ENCODE measurements at places on chromosomes 7 and 10.

DNA sequence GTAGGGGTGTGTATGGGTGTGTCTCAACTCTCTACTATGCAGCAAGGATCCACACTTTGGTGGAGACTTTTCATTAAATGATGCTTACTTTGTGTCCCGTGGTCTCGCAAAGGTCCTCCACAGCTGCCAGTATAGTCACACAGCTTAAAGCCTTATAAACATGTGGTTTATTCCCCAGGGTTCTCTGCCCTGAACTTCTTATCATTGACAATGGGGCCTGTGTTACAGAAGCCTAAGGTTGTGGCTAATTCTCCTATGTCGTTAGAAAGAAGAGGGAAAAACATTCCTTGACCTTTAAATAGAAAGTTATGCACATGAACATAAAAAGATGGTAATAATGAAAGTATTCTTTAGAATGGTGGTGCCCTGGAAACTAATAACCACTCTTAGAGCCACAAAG lies 201.4 kb downstream of the INHBA start:
- DNase-seq, result no peak

DNA sequence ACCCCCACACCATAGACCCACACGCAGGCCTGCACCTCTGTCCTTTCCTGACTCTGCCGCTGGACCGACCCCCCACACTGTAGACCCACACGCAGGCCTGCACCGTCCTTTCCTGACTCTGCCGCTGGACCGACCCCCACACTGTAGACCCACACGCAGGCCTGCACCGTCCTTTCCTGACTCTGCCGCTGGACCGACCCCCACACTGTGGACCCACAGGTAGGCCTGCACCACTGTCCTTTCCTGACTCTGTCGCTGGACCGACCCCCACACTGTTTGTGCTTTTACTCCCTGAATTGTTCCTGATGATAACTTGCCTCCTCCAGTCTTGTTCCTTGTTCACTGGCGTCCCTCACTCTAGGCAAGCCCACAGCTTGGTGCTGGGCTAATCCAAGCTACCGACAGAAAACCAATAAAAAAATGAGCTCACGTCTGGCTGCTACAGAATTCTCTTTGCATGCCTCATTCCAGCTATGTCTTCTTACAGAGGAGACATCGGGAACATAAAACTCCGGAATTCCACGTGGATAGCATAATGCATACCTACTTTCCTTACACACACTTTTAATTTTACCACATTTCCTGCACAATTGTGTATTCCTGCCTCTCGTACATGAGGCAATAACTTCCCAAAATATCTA lies 494.3 kb downstream of the PTPRN2 start:
- DNase-seq, result no peak

DNA sequence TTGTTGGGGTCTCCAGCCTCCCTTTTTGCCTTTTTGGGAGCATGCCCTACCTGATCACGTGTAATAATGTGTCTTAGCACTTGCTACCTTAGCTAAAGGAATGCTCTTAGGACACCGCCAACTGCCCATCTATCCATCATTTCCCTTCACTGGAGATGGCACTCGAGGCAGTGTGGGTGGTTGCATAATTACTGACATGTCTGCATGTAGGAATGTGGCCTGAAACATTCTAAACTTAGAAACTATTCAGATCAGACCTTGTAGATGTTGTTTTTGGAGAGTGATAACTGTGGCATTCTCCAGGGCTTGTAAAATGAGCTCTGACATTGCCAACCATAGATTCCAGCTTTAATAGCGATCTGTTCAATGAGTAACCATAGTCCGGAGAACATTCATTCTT lies 365.8 kb downstream of the BBS9 start:
- DNase-seq, result no peak

DNA sequence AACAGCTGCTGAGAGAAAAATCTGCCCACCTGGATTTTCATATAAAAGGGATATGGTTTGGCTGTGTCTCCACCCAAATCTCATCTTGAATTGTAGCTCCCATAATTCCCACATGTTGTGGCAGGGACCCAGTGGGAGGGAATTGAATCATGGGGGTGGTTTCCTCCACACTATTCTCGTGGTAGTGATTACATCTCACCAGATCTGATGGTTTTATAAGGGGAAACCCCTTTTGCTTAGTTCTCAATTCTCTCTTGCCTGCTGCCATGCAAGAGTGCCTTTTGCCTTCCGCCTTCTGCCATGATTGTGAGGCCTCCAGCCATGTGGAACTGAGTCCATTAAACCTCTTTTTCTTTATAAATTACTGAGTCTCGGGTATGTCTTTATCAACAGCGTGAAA lies 20.8 kb upstream of the MKI67 start:
- DNase-seq, result no peak

DNA sequence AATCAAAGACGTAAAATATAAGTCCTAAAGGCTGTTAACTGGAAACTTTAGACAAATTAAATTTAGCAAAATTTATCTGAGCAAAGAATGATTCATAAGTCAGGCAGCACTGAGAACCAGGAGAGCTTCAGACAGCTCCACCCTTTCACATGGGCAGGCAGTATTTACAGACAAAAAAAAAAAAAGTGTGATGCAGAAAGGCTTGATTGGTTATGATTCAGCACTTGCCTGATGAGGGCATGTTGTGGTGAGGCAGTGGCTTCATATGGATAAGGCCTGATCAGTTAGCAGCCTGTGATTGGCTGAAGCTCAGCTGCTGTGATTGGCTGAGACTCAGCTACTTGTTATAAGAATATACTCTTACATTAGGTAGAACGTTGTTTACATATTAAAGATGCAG lies 495.4 kb upstream of the POM121L12 start:
- DNase-seq, result no peak

- no peak for DNase-seq
Measured at GRCh38 chr7:140902303-140902953, 22.3 kb downstream of the BRAF start.

DNA sequence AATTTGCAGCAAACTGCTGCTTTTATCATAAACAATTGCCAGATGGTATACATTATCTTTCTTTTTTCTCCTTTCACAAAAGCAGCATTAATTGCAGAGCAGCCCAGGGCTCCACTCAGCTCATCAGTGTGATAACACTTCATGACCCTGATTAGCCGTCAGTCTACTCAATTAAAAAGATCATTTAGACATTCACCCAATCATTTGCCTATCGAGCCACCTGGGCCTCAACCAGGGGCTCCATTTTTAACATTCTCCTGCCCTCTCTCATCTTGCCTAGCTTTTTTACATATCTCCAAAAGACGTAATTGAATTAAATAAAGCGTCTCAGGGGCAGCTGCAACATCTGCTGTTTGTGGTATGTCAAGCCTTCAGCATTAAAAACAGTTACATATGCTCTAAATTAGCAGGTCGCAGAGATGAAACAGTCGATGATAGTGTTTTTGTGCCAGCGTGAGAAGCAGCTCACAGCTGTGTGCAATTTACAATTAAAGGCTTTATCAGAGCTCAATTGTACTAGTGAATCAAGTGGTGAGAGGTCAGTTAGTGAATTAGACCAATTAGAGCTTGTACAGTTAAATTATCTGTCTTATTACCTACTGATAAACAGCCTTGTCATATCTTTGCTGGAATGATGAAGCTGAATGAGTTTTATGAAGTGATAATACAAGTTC lies 522.5 kb downstream of the ETV1 start:
- no peak for DNase-seq

GRCh38 chr10:43892062-43892770 lies 243.5 kb upstream of the ZNF32 start:
- no peak for DNase-seq

- DNase-seq, result no peak
Measured at GRCh38 chr10:69439350-69439739, 11.9 kb upstream of the TSPAN15 start.

DNA sequence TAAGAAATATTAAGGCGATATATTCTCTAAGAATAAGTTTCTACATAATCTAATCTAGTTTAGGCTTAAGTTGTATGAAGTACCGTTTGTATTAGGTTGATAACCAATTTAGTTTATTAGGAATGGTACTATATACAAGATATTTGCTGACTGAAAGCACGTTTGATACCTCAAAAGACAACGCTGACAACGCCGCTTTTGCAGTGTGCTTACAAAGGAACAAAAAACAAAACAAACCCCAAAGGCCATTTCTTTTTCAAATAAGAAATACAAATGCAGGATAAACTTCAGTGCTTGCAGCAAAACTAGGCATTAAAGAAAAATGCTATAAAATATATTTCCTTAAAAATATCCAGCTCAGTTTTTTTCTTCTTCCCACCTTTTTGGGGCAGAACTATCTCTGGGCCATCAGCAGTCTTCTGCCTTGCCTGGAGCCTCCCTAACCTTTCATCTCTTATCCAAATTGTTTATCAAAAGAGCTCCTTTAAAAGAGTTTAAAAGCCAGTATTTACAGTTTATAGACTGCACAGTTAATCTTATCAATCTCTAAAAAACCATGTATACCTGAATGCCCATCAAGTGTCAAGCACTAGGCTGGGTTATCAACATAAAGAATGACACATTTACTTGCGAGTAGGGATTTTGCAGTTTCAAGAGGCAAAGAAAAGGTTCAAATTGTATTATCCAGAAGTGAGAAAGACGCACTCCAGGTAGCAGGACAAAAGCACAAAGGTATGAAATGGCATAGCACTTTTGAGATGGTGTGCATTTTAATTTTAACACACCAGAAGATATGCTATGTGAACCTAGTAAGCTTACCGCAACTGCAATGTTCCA lies 4.1 kb upstream of the KMT2E start:
- no peak for DNase-seq

DNA sequence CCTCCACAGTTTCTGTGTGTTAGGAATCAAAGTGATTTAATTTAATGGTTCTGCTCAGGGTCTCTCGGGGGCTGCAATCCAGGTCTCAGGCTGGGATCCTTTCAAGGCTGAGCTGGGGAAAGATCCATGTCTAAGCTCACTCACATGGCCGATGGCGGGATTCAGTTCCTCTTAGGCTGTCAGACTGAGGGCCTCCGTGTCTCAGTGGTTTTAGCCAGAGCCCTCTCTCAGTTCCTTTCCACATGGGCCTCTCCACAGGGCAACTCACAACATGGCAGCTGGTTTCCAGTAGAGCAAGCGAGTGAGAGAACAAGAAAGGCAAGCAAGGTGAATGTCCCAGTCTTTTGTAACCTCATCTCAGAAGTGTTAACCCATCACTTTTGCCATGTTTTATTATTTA lies 26.9 kb downstream of the CAV1 start:
- no peak for DNase-seq

Data from activated naive CD4-positive, alpha-beta T cell (primary cell).